ENCODE measurements at places on chromosomes 7 and 10. TPM values are rescaled to one million over a fixed set of nuclear protein-coding genes. Genes with fewer than 3 reads are reported as not detected.

IQUB gene
- 0.08 TPM for total RNA-seq

NEBL gene
- 0.08 TPM for total RNA-seq

DNA sequence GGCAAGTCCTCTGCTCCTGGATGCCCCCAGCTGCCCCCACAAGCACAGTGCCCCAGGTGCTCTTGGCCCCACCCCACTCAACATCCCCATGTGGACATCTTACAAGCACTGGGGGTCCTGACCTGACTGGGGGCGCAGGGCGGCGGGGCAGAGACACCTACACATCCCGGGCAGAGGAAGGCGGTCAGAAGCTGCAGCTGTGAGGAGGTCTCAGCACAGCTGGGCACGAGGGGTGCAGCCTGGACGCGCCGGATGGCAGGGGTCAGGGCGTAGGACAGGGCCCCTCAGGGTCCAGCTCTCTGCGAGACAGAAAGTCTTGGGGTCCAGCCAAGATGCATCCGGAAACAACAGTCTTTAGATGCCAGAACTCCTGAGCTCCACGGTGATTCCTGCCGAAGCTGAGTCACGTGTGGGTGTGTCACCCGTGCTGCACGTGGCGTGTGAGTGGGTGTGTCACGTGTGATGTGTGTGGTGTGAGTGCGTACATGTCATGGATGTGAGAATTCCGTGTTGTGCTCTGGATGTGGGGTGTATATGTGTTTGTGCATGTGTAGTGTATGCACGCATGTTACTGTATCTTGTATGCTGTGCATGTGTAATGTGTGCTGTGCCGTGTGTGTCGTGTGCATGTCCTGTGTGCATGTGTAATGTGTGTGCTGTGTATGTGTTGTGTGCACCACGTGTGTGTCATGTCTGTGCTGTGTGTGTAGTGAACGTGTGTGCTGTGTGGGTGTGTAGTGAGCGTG lies 5.1 kb downstream of the VENTX start:
- peak; percentile 36 for DNase-seq

DNA sequence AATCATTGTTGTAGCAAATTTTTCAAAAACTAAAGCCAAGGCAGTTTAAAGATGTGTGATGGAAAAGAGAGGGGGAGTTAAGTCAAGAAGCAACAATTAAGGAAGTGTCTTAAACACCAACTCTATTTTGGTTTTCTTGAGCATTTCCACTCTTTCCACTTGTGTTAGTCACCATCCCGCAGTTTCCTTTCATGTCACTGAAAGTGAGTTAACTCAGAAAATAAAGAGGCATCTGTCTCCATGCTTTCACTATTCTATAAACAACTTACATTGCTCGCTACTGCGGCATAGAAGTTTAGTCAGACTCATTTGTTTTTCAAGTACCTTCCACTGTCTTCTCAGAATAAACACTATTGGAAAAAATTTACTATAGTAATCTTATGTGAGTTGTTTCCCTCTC lies 284.9 kb upstream of the SEMA3D start:
- DNase-seq, result peak; percentile 90

DNA sequence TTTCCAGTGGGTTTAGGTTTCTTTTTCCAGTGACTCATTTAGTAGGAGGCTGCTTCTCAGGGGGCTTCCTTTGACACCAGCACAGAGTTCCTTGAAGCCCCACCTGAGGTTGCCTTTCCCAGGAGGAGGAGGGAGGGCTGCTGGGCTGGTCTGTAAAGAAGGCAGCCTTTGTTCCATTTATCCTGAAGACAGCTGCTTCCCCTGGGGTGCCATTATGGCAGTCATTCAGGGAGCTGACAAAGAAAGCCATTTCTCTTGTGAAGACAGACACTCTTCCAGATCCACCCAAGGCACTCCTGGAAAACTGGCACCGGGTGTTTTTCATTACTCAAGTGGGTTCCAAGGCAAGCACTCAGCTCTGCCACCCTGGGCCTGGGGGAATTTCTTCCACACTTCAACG lies 54.0 kb downstream of the MTURN start:
- DNase-seq, result no peak

- no peak for DNase-seq
These were observed 55.8 kb downstream of the ZNF503 start for GRCh38 chr10:75345738-75346137.

SMO gene
- 15.5 TPM for total RNA-seq

GRCh38 chr10:61606959-61607907 lies 55.5 kb upstream of the CABCOCO1 start:
- peak; percentile 16 for DNase-seq

DNA sequence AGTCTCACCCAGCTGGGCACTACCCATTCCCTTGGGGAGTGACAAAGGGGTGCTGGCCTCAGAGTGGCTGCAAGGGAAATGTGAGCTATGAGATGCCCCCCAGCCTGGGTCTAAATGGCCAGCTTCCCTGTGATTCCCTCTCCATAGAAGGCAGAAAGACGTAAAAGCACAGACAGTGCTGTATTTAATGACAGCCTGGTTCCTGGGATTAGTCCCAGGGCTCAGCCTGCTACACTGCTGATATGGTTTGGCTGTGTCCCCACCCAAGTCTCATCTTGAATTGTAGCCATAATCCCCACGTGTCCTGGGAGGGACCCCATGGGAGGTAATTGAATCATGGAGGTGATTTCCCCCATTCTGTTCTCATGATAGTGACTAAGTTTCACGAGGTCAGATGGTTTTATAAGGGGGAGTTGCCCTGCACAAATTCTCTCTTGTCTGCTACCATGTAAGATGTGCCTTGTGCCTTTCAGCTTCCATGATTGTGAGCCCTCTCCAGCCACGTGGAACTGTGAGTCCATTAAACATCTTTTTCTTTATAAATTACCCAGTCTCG lies 23.9 kb upstream of the CALN1 start:
- no peak for DNase-seq
